ENCODE measurements at places on chromosomes 7 and 10.

DNA sequence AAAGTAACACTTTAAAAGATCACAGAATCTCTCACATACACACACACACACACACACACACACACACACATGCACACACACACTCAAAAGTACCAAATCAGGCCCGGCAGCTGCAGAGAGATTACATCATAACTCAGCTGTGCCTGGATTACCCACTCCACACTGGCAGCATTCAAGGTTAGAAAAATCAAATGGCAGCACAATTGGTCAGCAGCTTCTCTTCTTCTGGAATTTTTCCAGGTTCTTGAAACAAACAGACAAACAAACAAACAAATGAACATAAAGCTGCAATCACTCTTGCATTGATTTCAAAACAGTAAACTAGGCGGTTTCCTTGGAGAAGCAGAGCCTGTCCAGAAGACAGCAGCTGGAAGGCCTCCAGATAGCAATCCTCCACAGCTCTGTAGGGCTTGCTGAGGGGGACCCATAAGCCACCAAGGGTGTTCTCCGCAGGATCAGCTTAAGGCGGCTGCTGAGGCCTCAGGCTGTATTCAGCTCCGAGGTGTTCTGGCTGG, 24.5 kb upstream of the FAM133B start:
- peak; percentile 57 for DNase-seq

DNA sequence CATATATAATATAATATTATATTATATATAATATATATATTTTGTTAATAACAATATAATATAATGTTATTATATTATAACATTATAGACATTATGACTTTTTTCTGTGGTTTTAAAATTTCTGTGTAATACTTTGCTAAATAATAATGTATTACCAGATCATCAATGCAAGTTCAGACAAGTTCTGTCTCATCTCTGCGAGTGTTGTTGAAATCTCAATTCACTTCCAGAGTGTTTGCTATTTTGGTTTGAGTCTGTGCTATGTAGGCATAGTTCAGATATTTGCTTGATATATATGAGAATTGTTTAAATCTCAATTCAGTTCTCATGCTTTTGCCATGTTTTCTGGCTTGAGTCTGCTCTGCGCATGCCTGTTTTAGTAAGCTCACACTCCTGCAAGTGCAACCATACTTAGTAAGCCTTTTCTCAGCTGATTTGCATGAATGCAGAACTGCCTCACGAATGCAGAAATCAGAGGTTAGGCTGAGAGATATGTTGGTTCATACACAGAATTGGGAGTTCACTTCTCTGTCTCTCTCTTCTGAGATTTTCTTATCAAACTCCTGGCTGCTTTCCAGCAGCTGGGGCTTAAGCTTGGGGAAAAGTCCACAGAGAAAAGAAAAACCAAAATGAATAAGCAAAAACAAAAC, 830.2 kb upstream of the SORCS1 start:
- no peak for DNase-seq

GRCh38 chr10:71513936-71514335, 117.2 kb downstream of the CDH23 start:
- DNase-seq: no peak

DNA sequence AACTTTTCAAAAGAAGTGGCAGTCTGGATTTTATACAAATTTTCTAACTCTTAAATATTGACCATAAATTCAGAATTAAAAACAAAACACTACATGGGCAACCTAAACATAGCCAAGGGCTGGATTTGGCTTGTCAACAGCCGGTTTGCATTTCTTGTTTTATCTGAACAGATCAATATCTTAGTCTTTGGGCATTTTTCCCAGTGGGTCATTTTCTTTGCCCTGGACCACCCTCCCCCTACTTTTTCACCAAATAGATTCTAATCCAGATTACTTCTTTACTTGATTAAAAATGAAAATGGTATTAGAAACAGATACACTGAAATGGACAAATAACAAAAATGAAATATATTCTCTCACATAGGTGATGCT, 189.0 kb downstream of the ANK3 start:
- DNase-seq: no peak

DNA sequence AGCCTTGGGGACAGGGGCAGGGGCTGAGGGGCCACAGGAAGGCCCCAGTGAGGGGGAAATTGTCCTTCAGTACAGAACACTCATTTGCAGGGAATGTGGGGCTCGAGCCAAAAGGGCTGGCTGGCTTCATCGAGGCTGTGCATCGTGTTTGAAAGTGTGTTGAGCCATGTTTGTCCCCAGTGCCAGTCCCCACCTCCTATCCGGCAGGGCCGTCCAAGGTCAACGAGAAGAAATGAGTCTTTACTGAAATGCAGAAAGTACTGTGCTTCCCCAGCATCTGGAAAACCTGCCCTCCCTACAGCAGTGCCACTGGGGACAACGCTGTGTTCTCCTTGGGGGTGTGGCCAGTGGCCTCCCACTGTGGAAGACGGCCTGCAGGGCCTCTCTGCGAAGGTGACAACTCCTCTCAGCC, 214.1 kb downstream of the KLF6 start:
- DNase-seq: no peak

GRCh38 chr7:46616636-46617035, 695.6 kb upstream of the IGFBP3 start:
- no peak for DNase-seq

DNA sequence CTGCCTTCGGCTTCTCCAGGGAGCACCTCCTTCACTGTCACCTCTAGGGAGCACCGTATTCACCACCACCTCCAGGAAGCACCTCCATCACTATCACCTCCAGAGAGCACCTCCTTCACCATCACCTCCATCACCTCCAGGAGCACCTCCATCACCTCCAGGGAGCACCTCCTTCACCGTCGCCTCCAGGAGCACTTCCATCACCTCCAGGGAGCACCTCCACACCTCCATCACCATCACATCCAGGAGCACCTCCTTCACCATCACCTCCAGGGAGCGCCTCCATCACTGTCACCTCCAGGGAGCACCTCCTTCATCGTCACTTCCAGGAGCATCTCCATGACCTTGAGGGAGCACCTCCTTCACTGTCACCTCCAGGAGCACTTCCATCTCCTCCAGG, 102.3 kb downstream of the DNAJB6 start:
- DNase-seq: no peak
